ENCODE measurements at places on chromosomes 12 and 14.

DNA sequence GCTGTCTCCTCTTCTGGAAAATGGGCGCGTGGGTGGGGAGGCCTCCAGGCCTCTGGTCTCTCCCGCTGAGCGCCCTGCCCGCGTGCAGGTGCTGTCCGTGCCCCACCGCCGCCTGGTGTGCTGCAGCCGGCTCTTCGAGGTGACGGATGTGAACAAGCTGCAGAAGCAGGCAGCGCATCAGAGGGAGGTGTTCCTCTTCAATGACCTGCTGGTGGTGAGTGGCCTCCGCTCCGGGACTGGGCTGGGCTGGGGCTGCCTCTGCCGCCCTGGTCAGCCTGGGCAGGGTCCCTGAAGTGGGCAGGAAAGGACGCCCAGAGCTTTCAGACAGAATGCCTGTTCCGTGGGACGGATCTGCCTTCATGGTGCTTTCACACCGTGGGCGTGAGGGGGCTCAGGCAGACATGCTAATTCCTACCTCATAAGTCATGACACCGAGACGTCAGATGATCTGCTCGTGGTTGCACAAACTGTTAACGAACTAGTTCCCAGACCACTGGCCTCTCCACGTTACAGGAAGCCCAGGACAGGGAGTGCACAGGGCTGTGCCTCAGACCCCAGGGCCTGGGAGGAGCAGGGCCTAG is 50.5 kb downstream of the SLC6A12 start:
- DNase-seq: no peak

GRCh38 chr14:73237786-73238423 is 599 bp downstream of the PAPLN start:
- DNase-seq: no peak

DNA sequence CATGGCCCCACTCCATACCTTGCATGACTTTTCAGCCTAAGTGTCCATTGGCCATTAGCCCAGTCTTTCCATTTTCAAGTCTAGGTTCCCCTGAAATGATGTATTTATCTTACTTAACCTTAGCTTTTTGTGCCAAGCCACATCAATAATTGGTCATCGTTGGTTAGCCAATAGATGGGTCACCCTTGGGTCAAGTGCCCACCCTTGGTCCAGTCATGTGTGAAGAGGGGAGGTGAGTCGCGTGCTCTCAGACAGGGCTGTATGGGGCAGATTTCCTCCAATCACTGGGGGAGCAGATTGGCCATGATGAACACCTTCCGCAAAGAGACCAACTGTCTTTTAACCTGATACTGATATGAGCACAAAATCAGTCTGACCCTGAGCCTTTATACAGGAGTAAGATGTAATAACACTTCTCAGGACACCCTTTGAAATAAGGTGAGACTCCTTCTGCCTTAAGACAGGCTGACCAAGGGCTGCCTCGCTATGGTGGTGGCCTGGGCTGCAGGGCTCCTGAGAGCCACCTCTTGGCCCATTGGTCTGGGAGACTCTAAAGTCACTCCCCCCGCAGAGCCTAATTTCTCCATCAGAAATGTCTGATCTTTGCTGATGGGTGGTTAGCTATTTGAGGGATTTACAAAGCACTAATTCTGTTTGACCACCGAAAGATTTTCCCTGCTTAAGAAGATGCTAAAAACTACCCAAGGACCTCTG is 143.2 kb downstream of the ZFP36L1 start:
- DNase-seq: no peak

GRCh38 chr14:105064721-105065143 is 498 bp downstream of the GPR132 start:
- DNase-seq: no peak

DNA sequence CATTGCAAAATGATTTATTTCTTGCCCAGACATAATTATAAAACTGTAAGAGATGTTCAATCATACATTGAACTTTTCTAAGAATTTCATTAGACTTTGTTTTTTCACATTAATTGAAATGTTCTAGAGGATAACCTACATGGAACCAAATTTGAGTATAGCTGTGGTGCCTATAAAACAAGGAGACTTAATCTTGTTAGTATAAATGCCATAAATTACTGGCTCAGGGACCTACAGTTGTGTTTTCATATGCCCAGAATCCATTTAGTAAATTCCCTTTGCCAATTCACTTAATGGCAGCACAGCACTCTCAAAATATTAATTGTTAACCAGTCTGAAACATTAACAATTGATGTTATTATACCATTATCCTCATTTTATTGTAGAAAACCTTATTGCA is 488.5 kb downstream of the NELL2 start:
- no peak for DNase-seq

- no peak for DNase-seq
Measured at GRCh38 chr14:65200454-65200853, 98.1 kb upstream of the MAX start.

- no peak for DNase-seq
Measured at GRCh38 chr12:100953677-100954076, 159.1 kb downstream of the ANO4 start.

All from heart left ventricle (tissue), 16 donors.